ENCODE measurements at places on chromosomes 3 and 15. TPM values are rescaled to one million over a fixed set of nuclear protein-coding genes. Genes with fewer than 3 reads are reported as not detected.

GRCh38 chr3:161430307-161430706 is 59.0 kb upstream of the SPTSSB start:
- no peak for DNase-seq

- DNase-seq: no peak
These were observed 182.6 kb downstream of the STAC start for GRCh38 chr3:36562945-36563344.

DNA sequence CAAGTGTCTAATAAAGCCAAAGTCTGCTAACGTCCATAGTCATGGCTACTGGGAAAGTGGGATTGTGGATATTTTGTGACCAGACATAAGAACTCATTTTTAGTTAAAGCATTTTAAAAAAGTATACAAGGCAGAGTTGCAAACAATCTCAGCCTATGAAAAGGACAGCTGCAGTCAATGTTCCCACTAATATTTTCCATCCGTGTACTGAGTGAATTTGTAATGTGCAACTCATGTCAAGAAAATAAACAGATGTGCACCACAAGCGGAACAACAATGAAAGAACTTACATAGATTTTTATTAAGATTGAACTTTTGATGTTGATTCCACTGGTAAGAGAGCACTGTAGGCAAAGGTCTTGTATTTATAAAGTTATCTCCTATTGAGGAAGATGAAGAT is 231.3 kb upstream of the SEMA6D start:
- no peak for DNase-seq

DNA sequence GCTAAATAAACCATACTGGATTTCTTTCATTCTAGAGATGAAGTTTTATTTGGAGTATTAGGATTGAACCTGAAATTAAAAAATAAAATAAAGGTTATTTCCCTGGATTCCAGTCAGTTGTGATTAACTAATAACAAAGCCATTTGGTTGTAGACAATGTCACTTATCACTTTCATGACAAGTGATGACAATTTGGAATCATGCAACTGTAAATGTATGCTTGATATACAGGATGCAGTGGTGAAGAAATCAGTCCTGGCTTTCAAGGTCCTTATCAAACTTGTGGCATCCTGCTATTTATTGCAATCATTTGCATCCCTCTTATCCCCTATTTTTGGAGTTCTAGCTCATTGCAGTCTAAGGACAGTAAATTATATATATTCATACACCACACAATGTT is 425.2 kb downstream of the CHL1 start:
- no peak for DNase-seq

DNA sequence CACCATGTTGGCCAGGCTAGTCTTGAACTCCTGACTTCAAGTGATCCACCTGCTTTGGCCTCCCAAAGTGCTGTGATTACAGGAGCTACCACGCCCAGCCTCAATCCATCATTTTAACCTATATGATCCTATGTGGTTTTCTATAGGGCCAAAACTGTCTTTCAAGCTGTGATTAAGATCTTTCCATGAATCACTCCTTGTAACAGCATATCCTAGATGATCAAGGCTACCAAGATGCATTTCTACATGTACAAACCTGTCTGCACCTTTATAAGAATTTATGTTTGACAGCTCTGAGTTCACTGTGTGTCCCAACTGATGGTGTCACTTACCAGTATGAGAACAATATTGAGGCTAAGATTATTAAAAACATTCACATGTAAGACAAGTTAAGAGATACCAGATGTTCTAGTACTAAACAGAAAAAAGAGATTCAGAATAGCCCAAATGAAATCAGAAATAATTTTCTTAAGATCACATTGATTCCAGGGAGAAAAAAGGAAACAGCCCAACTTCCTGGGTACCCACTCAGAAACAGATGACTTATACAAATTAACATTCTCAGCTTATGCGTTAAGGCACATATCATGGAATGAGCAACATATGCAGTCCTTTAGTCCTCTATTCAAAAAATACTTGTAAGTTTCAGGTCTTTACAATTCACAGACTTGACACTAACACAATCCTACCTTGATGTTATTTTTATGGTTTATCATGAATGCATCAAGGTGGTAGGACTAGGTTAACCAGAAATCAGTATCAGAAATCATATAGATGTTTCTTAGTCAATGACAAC is 24.8 kb upstream of the PPIB start:
- DNase-seq: no peak

DNA sequence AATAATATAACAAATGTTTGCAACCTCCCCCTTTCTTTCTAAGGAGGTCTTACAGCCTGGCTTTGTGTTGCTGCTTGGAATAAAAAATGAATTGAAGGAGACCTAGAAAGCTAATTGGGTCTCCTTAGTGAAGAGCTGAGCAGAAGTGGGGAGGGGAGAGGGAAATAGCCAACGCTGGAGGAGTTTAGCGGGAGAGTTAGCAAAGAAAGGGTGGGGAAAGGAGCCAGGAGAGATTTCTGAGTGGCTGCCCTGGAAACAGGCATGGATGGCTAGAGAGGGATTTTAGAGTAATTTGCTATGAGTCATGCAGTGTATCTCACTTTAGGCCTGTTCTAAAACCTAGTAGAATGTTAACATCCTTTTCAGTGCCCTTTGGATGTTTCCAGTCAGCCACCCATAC is 45.2 kb upstream of the PFN2 start:
- DNase-seq: no peak

GRCh38 chr3:365268-365667 is 168.7 kb downstream of the CHL1 start:
- no peak for DNase-seq

- DNase-seq: peak; percentile 48
These were observed 27.1 kb downstream of the CPN2 start for GRCh38 chr3:194323785-194324735.

DNA sequence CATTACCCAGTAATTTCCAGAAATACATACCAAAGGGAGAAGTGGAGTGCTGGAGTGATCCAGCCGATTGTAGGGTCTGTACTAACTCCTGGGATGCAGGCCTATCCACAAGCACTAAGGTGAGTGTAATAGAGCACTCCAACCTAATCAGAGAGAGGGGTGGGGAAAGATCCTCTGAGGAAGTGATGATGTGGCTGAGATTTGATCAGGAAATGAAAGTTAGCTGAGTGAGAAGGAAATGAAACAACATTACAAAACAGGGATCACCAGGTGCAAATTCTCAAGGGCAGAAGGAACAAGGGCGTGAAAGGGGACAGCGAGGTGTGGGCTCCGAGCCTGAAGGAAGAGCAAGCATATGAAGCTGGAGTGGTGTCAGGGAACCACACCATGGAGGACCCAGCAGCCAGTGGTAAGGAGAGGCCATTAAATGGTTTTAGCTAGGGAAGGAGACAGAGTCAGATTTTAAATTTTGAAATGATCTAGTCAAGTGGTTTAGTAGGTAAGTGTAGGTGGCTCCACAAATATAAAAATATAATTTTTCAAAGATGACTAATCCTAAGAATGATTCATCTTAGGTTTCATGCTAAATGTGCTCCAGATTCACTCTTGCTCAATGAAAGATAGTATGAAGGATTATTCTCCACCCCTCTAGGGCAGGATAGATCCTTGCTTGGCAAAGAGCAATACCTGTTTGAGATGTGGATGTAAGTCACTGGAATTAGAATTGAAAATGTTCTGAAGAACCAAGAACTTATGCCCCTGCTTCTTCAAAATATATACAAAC is 348.7 kb downstream of the TBL1XR1 start:
- peak; percentile 3 for DNase-seq

DNA sequence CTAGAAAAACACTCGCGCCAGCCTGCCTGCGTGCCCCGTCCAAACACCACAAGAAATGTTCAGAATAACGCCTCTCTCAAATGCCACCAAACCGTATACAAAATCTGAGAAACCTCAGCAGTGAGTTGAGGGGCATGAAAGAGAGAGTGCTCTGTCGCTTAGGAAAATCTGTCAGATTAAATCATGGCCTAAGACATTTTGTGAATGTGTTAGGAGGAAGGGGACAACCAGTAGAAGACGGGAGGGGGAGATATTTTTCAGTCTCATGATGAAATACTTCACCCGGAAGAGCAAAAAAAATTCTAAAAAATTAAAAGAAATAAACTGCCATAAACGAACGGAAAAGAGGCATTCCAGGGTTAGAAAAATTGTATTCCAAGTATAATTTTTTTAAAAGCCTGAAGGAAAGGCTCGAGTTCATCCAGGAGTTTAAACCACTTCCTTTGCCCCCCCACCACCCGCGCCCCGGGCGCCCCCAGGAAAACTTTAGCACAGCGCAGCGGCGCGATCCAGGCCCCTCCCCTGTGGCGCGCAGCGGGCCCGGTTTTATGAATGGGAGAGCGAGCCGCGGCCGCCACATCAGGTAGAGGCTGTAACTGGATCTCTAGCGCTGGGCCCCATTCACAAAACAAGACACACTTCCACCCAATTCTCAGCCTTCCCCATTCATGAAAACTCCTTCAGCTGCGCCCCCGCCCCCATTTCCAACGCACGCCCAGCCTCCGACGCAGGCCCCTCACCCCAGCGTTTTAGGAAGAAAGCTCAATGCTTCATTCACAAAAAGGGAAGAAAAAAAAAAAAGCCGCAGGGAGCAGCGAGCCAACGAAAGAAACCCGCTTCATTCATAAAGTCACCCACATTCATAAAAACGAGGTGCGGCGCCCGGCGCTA is 1.4 kb downstream of the ETV5 start:
- DNase-seq: peak; percentile 68

DNA sequence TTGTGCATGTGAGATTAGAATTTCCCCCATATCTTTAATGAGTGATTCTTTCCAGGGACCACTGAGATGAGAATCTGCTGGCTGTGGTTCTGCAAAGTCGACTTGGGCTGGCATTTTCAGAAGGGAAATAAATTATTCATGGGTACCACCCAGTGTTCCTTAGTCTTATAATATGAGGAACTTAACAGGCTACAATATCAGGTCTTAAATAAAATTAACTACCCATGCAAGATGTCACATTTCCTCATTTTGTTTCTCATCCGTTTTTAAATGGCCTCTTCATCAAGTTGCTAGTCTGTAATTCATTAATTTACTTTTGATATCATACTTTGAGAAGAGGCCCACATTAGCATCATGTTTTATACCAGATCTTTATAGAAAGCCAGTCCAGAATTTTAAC is 58.3 kb upstream of the SKOR1 start:
- DNase-seq: no peak

- DNase-seq: no peak
These were observed 17.1 kb downstream of the AQR start for GRCh38 chr15:34952481-34952880.

DNA sequence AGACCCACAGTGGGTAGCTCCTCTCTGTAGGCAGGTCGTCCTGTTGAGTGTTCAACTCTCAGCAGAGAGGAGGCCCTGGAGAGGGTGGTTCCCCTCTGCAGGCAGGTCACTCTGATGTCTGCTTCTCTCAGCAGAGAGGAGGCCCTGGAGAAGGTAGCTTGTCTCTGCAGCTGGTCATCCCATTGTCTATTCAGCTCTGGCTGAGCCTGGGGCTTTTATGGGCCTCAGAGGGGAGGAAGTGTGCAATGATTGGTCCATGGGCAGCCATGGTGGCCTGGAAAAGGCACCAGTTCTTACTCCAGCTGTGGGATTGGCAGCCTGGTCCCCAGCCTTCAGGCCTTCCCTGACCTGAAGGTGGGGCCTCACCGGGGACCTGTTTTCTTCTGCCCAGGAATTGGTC is 52.9 kb downstream of the PPCDC start:
- DNase-seq: no peak

- peak; percentile 42 for DNase-seq
These were observed 384.8 kb upstream of the SEMA6D start for GRCh38 chr15:47332481-47332880.

DNA sequence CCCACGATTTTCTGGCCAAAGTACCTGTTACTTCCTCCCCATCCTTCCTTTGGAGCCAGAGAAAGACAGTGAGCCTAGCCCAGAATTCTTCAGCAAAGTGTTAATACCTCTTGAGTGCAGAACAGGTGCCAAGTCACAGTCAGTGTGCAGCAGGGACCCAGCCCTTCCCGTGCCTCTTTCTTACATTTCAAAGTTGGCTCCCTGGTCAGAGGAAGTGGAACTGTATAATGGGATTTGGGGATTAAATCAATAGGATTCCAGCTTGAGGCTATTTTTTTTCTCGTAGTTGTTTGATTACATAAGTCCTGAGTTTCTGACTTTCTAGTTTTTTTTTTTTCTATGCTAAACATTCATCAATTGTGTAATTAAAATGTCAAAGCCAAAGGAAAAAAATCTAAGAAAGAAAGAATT is 52.6 kb upstream of the ABHD10 start:
- no peak for DNase-seq

- DNase-seq: no peak
These were observed 7.3 kb downstream of the RCCD1 start for GRCh38 chr15:90962021-90962420.

- peak; percentile 99 for DNase-seq
These were observed 74.6 kb downstream of the PRICKLE2 start for GRCh38 chr3:64150623-64151207.

DNA sequence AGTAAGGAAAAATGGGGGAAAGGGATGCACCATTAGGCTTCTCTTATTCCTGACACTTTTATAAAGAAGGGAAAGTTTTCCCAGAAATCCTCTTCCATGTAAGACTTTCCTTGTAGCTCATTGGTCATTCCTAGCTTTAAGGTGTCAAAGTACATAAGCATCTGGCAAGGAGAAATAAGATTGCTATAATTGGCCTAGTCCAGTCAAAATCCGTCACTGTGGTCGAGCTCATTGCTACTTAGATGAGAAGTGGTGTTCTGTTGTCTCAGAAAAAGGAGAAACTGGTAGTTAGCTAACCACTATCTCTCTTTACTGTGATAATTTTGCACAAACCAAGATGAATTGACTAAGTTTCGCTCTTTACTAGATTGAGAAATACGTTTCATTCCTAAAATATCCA is 370.1 kb downstream of the CNTN4 start:
- no peak for DNase-seq

- peak; percentile 71 for DNase-seq
These were observed 120.1 kb upstream of the ARHGEF3 start for GRCh38 chr3:56921573-56922453.

- DNase-seq: peak; percentile 25
These were observed 812.4 kb upstream of the DPPA4 start for GRCh38 chr3:110149763-110150162.

COL8A1 gene
- total RNA-seq: 119 TPM

DAZL gene
- not detected for total RNA-seq

NRROS gene
- not detected for total RNA-seq

SPATA12 gene
- total RNA-seq: under 0.01 TPM

GUCA1C gene
- total RNA-seq: not detected

SPTSSB gene
- total RNA-seq: not detected

CGNL1 gene
- under 0.01 TPM for total RNA-seq

C3orf49 gene
- total RNA-seq: not detected

CLDN16 gene
- total RNA-seq: under 0.01 TPM

BCL2A1 gene
- 4.5 TPM for total RNA-seq

TMEM39A gene
- 88.6 TPM for total RNA-seq

FLNB gene
- 136 TPM for total RNA-seq

CCNB2 gene
- 57.2 TPM for total RNA-seq

RAB11A gene
- 376 TPM for total RNA-seq

SI gene
- not detected for total RNA-seq

SPTBN5 gene
- total RNA-seq: under 0.01 TPM

PSMA4 gene
- total RNA-seq: 208 TPM

PRTG gene
- 1.7 TPM for total RNA-seq

P2RY14 gene
- not detected for total RNA-seq

Measured in IMR-90 (cell line).